Thoracic aorta (tissue), 2 donors: ENCODE measurements at places on chromosomes 16 and 17.

DNA sequence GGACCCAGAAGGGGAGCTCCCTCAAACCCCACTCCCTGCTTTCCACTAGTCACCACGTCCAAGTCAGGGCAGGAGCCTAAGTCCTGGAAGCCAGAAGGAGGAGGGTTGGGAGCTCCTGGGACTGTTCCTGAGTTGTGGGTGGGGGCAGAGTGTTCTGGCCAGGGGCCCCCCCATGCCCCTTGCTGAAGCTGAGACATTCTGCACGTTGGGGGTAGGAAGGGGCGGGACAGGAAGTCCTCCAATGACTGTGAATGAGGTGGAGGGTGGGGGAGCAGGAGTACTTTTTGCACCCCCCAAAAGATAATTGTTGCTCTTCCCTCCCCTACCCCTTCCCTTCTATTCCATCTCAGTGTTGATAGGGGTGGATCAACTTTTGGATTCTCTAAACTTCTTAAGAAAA lies 21.4 kb upstream of the C17orf113 start:
- DNase-seq, result no peak

DNA sequence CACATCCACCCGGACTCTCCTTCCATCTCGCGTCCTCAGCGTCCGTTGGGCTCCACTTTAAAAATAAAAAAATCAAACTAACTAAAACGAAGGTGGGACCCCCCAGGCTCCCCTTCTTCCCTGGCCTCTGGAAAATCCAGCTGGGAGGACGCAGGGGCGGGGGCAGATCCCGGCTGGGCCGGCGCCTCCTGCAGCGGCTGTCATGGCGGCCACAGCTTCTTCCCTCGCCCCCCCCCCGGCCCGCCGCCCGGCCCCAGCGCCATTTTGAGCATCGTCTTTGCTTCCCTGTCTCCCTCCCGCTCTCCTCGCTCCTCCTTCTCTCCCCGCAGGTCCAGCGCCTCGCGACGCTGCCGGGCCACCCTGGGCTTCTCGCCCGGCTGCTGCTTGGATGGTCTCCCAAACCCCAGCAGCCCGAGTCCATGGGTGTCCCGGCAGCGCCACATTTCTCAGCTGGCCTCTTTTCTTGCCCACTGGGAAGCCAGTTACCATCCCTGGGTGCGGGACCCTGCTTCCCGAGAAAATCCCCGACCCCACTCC lies 3.3 kb downstream of the HOXB2 start:
- DNase-seq, result no peak

- no peak for DNase-seq
Observed at GRCh38 chr17:77325577-77326075, 184.9 kb downstream of the SEC14L1 start.

DNA sequence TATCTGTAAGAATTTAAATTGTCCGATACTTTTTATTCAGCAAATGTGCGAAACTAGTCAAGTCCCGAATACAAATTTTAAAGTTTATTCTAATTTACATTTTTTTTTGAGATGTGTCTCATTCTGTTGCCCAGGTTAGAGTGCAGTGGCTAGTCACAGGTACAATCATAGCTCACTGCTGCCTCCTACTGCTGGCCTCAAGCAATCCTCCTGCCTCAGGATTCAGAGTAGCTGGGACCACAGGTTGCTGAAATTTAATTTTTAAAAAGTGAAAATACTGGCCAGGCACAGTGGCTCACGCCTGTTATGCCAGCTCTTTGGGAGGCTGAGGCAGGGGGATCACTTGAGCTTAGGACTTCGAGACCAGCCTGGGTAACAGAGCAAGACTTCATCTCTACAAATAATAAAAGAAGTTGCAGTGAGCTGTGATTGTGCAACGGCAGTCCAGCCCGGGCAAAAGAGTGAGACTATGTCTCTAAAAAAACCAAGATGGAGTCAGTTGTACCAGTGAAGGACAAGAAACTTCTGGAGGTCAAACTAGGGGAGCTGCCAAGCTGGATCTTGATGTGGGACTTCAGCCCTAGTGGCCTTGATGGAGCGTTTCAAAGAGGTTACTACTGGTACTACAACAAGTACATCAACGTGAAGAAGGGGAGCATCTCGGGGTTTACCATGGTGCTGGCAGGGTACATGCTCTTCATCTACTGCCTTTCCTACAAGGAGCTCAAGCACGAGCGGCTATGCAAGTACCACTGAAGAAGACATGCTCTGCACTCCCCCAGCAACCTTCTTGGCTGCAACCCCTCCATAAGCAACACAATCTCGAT lies 5.6 kb downstream of the POLG2 start:
- no peak for DNase-seq

- no peak for DNase-seq
Observed at GRCh38 chr16:3494386-3494973, 809 bp downstream of the C16orf90 start.

DNA sequence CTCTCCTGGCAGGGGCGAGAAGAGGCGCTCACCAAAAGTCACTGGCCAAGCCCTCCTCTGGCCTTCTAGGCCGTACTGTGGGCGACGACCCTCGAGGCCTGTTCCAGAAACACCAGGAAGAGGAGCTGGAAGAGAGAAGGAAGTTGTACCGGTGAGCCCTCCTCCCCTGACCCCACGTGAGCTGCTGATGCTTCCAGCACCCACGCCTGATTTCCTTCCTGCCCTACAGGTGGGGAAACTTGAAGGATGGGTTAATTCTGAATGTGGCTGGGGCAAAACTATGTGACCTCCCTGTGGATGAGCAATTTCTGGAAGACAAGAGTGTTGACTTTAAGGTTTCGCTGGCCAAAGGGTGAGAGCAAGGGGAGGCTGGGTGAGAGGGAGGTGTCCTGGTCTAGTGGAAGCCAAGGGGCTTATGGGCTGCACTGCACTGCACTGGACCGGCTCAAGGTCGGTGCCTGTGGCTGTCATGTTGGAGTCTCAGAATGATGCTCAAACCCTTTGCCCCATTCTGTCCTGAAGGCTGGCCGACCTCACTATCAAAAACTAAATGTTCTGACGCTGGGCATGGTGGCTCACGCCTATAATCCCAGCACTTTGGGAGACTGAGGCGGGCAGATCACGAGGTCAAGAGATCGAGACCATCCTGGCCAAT lies 6.2 kb downstream of the C17orf100 start:
- no peak for DNase-seq

GRCh38 chr17:39793301-39793872 lies 55.6 kb downstream of the GRB7 start:
- no peak for DNase-seq

DNA sequence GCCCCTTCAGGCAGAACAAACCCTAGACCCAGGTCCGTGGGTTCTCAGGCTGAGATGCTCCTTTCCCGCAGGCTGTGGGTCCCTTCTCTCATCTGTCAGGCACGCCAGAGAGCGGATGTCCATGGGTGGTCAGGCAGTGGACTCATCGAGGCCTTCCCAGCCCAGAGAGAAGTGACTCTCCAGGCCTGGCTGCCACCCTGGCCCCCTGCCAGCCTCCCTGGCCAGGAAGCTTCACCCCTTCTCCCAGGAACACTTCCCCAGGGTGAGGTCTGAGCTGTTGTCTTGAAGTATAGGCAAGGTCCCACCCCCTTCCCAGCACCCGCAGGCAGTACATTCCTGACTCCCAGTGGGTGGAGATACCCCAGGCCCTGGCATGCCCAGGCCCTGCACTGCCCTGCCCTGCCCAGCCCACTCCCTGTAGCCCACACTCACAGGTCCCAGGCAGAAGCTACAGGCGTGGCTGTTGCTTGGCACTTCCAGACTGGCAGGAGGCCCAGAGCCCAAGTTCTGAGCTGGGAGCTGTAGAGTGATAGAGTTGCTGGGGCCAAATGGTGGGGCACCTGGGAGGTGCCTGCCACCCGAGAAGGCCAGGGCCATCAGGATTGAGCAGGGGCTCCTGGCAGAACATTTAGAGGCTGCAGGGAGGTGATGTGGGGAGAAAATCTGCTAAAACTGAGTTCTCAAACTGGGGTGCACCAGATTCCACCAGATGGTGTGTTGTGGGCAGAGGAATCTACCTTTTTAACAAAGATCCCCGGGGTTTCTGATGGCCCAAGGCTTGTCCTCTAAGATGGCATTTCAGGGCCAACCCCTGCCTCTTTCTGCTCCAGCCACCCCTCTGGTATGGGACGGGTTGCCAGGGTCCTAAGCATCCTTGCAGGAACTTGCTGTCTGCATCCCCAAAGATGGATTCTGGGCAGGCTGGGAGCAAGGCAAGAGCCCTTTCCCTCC lies 6.7 kb downstream of the ITGA3 start:
- peak; percentile 77 for DNase-seq

DNA sequence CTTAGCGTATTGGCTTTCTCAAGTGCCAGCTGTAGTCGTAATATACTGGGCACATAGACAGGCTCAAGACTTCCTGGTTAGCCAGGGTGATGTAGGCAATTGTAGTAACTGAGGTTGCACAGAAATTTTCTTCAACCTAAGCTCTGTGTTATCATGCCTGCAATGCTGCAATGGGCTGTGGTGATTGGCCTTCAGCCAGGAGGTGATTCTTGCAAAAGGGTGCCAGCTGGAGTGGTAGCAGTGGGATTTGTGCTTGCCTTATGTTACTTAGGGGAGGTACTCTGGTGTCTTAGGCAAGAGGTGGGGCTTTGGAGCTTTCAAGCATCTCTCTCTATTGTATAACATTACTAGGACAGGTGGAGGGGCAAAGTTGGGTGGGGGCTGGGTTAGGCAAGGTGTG lies 495.1 kb downstream of the CDH11 start:
- DNase-seq, result no peak

GRCh38 chr17:46942441-46943217 lies 19.7 kb downstream of the GOSR2 start:
- DNase-seq, result no peak

GRCh38 chr16:89119661-89120141 lies 26.0 kb downstream of the ACSF3 start:
- no peak for DNase-seq

- no peak for DNase-seq
Observed at GRCh38 chr17:60671482-60671881, 6.2 kb upstream of the BCAS3 start.

DNA sequence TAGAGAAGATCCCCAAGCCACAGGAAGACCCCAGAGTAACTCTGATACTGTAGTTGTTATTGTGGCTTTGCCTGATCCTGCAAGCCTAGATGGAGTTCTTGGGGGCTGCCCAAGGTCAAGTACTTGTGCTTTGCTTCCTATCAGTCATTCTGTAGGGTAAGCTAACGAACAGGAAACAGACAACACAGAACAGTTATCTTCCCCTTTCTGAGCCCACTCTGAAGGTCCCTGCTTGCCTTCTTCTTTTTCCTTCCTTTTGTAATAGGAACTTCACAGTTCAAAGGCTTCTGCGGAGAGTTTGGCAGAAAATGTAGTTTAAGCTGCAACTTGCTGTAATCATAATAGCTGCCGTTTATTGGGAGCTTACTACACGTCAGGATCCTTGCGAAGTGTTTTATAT lies 494.1 kb upstream of the ERCC4 start:
- no peak for DNase-seq
